Stimulated activated CD8-positive, alpha-beta memory T cell treated with anti-CD3 and anti-CD28 coated beads, Interleukin-4, amount 100 ng/mL, for 1 hour (primary cell): ENCODE measurements at places on chromosomes 11 and 22.

DNA sequence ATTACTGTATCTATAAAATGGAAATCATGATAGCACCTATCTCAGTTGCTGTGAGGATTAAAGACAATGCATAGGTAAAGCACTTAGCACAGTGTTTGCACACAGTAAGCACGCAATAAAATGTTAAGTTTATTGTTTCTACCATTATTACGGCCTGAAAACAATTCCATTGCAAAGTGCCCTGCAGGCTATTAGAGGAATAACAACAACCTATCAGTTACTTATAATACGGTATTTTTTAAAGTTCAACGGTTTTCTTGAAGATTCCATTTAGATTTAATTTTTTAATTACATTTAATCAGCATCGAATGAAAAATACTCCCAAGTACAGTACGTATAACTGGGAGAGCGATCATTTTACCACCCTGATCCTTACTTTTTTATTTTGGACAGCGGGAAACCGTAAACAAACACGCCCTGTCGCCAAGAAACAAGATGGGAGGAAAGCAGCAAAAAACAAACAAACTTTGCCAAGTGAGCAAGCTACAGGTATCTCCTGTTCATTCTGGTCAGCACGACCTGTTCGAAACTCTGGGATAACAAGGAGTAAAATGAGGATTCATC is 893 bp downstream of the SLC36A4 start:
- DNase-seq, result no peak

DNA sequence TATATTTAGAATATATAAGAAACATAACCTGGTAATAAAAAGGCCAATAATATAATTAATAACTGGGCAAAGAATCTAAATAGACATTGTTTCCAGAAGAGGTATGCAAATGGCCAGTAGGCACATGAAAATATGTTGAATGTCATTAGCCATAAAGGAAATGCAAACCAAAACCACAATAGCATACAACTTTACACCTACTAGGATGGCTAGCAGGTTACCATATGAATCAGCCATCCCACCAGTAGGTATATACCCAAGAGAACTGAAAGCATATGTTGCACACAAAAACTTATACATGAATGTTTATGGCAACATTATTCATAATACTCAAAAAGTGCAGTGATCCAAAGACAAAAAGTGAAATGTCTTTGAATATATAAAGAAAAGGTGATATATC is 2.7 kb upstream of the OR2D2 start:
- DNase-seq, result no peak

DNA sequence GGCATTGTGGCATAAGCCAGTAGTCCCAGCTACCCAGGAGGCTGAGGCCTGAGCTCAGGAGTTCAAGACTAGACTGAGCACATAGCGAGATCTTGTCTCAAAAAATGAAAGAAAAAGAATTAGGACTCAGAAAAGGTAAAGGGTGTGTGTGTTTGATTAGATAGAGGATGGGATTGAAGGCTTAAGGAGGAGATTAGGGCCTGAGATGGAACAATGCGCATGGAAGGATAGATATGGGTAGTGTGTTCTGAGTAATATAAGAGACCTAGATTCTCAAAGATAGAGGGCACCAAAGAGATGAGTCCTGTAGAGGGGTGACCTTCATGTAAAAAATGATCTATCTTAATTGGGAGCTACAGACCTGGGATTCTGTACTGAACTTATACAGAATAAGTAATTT is 17.3 kb upstream of the RAB30 start:
- DNase-seq, result no peak

DNA sequence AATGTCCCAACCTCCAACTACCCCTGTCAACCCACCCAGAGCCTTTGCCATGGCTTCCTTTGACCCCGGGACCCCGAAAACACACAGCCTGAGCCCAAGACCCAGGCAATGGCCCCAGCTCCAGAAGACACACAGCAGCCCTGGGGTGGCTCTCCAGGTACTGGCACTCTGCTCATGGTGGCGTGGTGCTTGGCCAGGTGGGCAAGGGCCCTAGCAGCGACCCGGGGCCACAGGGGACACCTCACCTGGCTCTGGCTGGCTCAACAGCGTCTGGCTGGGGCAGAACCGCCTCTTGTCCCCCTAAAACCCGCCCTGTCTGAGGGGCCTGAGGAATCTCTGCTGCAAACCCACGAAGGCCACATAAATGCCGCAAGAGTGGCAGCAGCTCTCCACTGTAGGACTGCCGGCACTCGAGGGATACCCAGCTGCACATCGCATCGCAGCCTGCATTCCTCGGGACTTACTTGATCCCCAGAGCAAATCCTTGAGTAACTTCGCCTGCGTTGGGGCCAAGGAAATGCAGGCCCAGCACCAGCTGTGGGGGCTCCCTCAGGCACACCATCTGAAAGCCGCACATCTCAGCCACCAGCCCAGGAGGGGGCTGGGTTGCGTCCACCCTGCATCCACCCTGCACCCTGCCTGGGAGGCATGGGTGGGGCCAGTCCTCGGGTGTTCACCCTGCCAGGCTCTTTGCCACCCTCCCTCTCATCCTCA is 23.1 kb upstream of the GNB1L start:
- no peak for DNase-seq

GRCh38 chr11:16958833-16959232 is 55.4 kb downstream of the PLEKHA7 start:
- no peak for DNase-seq

DNA sequence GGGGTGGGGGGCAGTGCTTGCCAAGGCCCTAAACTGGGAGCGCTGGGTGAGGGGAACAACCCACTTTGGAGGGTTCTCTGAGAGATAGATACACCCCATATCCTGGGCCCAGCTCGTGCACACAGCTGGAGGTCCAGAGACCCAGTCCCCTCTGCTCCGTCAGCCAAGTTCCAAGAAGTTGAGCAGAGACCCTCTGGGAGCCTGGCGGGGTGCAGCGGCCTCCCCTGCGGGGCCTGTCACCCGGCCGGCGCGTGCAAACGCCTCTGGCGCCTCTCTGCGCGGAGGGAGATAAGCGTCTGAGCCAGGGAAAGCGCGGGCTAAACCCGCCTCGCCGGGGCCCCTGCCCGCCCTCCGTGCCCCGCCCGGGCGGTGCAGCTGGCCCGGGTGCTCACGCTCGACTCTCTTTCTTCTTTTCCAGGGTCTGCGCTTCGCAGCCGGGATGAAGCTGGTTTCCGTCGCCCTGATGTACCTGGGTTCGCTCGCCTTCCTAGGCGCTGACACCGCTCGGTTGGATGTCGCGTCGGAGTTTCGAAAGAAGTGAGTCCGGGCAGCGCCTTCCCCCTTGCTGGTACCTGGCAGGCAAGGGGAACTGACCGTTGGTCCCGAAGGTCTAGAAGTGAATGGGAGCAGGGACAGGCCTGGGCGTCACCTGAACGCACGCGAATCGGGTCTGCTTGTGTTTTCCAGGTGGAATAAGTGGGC is 540 bp downstream of the ADM start:
- DNase-seq, result no peak

GRCh38 chr22:18987765-18988164 is 51.7 kb upstream of the PRODH start:
- DNase-seq, result no peak

- no peak for DNase-seq
These were observed 155.7 kb downstream of the NAV2 start for GRCh38 chr11:19868281-19868821.

GRCh38 chr11:111736621-111737443 is 29.4 kb downstream of the PPP2R1B start:
- DNase-seq, result no peak

- no peak for DNase-seq
These were observed 565.9 kb downstream of the ETS1 start for GRCh38 chr11:128021349-128022006.

DNA sequence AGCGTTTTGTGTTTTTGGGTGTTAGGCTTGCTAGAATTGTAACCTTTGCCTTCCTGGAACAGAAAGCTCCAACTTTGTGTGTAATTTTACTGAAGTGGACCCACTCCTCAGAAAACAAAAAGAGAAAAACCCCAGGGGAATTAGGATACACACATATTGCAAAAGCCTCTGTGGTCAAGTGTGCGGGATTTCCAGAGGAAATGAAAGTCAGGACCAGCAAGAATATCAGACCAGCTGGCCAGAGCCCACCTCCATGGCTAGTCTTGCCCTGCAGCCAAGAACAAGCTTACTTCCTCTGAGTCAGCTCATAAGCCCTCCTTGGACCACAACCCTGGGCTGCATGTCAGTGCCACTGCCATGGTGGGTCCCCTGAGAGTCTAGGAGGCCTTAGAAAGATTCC is 37.0 kb upstream of the FTH1 start:
- no peak for DNase-seq

DNA sequence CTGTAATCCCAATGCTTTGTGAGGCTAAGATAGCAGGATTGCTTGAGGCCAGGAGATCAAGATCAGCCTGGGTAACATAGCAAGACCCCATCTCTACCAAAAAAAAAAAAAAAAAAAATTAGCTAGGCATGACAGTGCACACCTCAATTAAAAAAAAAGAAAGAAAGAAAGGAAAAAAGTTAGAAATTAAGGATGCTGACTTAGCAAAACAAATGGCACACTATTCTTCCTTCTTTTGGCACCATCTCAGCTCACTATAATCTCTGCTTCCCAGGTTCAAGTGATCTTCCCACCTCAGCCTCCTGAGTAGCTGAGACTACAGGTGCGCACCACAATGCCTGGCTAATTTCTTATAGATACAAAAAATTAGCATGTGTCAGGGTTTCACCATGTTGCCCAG is 33.9 kb downstream of the PC start:
- DNase-seq, result no peak

- peak; percentile 33 for DNase-seq
These were observed 34.1 kb downstream of the MB start for GRCh38 chr22:35582861-35583670.

DNA sequence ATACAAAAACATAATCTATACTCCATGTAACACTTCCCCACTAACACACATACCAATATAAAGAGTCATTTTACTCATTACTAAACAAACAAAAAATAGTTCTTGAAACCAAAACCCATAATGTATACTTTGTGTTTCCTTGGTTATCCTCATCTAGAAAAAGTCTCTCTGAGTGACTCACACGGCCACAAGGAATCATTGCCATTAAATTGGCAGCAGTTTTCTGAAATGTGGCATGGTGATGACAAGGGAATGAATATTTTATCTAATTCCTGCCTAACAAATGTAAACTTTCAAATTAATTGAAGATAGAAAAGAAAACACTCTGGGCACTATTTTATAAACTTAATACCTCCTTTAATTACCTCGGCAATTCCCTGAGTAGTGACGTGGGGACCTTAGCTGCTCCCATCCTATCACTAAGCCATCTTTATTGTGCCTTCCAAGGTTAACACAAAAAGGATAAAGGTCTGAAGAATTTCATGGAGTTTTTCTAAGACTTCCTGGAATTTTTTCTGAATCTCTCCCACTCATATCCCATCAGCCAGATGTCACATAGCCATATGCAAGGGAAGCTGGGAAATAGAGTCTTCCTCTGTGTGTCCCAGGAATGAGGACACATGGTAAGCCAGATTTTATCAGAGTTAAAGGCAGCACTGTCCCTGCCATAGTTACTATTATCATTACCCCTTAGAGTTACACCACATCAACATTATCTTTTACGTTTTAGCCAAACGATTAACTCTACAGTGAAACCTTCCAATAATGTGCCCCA is 857.2 kb upstream of the TENM4 start:
- no peak for DNase-seq

DNA sequence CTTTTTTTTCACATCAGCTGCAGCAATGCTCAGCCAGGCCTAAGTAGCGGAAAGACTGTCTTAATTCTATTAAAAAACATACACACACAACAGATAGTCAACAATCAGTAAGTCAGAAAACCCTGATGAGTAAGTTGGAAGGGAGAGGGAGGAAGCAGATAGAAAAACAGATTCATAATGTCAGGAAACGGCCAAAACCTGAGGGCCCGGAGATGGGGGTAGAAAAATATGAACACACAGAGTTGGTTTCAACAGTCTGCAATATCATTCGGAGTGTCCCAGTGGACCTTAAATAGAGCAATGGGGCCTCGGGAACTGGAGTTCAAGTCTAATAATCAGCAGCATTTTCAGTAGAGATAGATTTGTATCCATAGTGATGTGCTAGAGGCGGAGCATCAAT is 14.8 kb downstream of the LRRC55 start:
- DNase-seq, result no peak

DNA sequence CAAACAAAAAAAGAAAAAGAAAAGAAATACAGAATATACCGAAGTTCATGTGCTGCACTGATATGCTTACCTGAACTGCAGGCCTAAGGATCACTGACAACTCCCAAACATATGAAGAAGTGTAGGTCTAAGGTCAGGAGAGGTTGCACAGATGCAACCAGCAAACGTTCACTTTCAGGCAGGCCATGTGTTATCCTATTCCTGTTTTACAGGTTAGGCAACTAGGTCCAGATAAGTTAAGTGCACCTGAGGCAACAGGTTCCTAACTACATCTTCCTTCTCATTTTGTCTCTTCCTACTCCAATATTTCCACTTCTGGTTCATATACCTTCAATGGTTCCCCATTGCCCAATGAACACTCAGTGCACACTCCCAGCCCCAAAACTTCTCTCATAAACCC is 15.1 kb downstream of the PI4KA start:
- no peak for DNase-seq

DNA sequence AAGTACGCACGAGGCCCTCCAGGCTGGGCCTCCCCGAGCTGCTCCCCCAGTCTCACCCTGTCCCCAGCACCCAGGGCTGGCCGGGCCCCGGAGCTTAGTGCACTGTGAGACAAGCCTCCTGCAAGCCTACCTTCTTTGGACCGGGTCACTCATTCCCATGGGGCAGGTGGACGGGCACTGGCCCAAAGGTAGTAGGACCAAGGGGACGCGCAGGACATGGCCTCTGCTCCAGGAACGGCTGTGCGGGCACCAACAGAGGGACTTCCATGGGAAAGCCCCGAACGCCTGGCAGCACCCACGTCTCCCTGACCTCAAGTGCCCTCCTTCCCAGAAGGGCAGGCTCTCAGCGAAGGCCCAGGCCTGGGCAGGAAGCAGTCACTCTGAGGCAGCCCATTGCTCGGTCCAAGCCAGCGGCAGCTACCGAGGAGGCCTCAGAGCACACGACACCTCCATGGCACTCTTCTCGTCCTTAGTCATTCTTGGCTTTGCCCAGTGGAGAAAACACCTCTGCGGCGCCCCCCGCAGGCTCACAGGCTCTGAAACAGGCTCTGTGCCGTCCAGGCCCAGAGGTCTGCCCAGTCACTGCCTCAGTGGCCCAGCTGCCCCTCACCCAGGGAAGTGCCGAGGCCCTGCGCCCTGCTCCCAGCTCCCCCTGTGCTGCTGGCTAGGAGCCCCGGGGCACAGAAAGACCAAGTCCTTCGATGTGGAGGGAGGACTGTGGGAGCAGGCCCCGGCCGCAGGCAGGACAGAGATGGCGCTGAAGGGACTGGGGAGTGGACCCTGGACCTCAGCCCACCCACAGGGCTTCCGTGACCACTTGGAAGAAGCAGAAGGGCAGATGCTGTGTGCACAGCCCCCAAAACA is 3.8 kb downstream of the MOB2 start:
- DNase-seq, result no peak

GRCh38 chr22:33842006-33842354 is 78.3 kb downstream of the LARGE1 start:
- no peak for DNase-seq

DNA sequence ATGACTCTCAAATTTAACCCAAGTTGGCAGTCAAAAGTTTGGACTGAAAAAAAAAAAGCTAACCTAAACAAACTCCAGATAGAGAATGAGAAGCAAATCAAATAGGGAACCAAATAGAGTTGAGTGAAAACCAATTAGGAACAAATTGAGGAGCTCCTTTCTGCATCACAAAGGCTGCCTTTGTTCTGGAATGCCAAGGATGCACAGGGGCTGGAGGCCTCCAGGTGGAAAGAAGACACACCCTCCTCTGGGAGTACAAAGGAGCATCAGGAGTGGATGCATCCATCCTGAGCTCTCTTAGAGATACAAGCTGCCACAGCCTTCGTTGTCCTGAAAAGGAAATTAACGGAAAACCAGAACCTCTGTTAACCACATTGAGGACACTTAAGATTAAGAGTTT is 73.3 kb downstream of the MRGPRX1 start:
- DNase-seq, result no peak
